ENCODE measurements at places on chromosomes 2 and 18.

DNA sequence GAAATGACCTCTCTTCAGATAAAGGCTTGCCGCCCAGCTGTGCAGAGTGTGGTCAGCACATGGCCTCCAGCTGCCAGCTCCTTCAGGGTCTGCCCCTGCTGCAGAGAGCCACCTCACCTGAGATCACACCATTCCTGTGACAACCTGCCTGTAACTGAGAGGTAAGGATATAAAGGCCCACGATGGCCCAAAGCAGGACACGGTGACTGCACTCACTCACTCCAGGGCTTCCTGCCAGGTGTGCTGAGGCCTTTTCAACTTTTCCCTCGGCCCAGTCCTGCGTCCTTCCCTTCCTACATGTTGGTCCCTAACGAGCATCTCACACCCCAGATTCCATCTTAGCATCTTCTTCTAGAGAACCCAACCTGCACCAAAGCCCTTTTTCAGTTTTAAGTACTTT, 36.2 kb downstream of the ANKRD44 start:
- no peak for DNase-seq

- DNase-seq: no peak
These were observed 304.1 kb upstream of the ERBB4 start for GRCh38 chr2:212842544-212843185.

GRCh38 chr2:128982001-128982400, 663.3 kb upstream of the HS6ST1 start:
- no peak for DNase-seq

DNA sequence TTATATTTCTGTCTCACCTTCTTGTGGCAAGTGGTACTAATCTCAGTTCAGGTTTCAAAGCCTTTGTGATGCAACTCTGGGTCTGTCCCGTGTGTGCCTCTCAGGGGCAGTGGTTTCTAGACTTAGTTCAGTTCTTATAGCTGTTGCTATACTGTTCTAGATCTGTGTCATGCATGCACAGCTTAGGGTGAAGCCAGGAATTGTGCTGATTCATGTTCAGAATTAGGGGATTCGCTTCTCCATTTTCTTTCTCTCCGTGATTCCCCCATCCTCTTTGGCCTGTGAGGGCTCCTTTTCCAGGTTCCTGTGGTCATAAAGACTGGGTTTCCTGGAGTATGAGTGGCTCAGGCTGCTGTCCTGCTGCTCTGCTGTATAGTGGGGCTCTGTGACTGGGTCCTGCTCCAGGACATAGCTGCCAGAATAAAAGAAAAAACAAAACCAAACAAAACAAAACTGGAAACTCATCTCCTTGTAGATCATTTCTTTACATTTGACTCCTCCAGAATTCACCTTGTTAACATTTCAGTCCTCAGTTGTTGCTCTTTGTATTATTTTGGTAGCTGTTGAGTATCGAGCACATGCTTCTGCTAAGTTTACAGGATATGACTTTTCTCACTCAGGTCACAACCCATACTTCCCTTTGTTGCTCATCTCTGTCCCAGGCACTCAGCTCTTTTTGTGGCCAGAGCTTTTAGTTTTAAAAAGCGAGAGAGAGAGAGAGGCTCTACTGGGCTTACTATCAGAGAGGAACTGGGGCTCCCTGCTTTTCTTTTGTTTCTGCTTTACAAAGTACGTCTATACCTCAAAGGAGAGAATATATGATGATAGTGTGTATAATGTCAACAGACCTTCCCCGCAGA, 34.2 kb downstream of the CERS6 start:
- DNase-seq: no peak

DNA sequence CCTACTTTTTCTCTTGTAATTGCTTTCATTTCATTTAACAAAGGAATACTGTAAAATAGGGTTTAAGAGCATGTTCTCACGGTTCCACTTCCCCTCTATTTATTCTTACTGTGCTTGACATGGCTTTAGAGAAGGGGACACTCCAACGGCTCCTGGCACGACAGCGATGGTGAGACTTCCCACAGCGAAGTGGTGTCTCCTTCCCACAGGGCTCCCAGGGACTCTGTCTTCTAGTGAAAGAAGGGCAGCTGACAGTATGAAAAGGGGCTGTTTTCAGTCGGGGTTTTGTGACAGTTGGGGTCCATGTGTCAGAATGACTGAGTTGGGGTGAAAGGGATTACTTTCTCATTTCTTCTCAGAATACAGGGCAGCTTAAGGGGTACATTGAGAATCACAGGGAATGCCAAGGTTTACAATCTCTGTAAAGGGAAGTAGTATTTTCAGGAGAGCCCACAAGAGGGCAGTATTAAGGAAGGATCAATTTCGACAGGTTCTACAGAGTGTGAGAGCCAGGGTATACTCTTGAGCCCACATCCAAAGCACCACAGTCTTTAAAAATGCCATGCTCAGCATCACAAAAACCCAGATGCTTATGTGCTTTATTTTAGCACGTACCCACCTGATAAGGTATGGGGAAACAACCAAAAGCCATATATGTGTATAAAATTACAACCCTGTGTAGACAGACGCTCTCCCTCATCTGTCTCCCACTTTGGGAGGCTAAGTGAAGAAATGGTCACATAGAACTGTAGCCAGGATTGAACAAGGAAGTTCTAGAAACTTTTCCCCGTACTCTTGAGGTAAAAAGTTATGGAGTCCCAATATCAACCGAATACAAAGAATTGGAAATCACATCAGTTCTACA, 31.3 kb upstream of the RAPGEF4 start:
- no peak for DNase-seq

- no peak for DNase-seq
These were observed 80.4 kb downstream of the CTAGE1 start for GRCh38 chr18:22337306-22337705.

GRCh38 chr2:200317975-200318374, 11.5 kb downstream of the SPATS2L start:
- no peak for DNase-seq

GRCh38 chr2:189424961-189425360, 16.3 kb upstream of the WDR75 start:
- DNase-seq: no peak

DNA sequence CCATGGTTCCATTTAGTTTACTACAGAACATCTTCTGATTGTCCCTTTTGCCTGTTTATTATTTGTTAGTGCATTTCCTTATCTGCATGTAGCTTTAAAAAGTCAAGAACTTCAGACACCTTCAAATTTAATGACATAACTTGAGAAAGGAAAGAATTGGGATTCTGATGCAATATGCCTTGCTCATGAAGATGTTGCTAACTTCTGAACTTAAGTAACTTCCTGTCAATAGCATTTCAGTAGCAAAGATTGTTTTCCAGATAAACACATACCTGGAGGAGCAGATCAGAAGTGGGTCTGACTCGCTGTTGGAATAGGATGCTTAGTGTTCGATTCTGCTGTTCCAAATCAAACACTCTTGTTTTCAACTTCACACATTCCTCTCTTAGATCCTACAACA, 190.2 kb upstream of the LYPD1 start:
- DNase-seq: no peak

- no peak for DNase-seq
These were observed 210.0 kb downstream of the AGAP1 start for GRCh38 chr2:235703711-235704295.

- DNase-seq: no peak
These were observed 1.4 kb upstream of the MALT1 start for GRCh38 chr18:58669731-58670378.

DNA sequence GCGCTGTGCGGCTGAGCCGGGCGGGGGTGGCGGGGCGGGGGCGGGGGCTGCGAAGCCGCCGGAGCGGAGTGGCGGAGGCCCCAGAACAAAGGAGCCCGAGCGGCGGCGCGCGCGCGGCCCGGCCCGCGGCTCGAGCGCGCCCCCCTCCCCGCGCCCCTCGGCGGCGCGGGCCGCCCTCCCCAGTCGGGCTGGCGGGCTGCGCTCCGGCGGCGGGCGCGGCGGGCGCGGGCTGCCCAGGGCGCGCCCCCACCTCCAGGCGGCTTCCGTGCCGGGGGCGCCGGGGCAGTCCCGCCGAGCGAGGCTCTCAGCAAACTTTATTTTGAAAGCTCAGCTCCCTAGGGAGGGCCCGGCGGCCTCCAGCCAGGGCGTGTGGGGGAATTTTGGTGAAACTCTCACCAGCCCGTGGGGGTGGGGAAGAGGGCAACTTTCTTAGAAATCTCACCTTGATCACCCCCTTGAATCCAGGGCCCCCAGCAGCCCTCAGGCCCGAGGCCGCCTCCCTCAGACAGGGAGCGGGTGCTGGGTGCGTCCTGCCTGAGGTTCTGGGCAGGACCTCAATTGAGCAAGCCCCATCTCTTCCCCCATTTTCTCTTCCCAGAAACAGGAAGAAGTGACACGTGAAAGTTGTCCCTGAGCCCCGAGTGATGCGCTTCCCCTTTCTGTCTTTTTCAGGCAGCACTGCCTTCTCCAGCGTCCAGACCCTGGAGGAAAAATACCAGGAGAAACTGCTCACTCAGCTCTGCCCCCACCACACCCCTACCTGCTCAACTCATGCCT, 786 bp downstream of the TET3 start:
- no peak for DNase-seq

DNA sequence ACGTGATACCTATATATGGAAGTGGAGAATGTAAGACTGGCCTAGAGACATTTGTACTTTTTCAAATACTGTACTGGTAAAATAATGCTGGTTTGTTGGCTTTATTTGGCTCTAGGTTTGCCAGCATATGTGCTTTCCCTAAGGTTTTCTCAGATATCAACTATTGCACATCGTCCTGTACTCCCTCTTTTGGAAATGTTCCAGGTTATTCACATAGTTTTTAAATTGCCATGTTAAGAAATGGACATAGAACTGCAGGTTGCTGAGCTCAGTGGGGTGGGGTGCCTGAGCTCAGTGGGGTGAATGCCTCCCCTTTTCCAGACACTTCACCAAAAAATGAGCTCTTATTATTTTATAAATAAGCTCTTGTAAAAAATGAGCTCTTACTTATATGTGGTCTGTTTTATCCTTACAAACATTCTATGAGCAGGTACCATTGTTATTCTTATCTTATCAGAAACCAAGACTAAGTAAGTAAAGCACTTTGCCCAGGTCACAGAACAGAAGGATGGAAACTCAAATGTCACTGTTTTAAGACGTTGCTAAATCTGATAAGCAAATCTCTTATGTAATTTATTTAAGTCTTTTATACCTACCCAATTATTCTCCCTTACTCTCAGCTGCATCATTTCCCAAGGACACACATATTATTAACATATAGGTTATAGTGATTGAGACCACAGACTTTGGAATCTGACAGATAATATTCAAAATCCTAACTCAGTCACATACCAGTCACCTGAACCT, 99.0 kb downstream of the CPS1 start:
- DNase-seq: no peak

DNA sequence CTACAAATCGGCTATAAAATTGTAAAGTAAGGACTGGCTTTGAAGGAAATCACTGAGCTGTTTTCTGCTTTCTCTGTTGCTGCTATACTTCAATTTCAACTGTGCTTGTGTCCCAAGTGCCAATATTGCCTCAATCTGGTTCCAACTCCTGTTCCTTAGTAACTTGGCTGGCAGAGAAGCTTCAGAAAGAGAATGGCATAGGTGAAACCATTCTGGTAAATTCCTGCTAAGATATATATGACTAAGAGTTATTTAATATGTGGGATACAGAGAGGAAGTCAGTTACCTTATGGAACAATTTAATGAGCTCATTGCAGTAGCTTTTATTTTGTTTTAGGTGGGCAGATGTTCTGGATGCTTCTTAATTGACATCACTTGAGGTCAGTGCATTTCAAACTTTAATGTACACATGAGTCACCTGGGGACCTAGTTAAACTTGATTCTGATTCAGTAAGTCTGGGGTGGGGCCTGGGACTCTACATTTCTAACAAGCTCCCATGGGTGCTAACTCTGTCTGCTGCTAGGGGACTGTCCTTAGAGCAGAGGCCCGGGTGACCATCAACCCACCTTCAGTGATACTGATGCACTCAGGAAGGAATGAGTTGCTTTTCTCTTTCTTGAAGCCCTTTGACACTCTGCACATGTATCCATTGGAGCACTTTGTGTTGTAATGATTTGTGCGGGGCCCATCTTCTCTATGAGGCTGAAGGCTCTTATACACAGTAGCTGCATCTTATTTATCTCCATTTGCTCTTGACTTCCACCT, 47.6 kb downstream of the LIPG start:
- DNase-seq: no peak

DNA sequence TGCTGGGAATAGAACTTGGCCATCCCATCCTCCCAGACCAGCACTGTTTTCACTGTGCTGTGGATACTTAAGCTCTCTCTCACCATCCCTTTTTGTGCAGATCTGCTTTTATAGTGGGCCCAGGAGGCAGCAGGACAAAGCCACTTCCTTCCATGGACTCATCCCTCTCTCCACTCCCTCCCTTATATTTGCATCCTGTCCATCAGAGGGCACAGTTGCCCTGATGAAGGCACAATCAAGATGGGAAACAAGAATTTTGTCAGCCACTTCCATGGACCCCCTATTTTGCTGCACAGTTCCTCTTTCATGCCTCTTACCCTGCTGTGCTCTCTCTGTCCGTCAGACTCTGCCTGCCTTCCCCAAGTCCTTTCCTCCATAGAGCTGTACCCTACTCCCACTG, 338.7 kb downstream of the HRH4 start:
- DNase-seq: no peak

All from nucleus accumbens (tissue), 56 donors.